ENCODE measurements at places on chromosomes 11 and 22.

DNA sequence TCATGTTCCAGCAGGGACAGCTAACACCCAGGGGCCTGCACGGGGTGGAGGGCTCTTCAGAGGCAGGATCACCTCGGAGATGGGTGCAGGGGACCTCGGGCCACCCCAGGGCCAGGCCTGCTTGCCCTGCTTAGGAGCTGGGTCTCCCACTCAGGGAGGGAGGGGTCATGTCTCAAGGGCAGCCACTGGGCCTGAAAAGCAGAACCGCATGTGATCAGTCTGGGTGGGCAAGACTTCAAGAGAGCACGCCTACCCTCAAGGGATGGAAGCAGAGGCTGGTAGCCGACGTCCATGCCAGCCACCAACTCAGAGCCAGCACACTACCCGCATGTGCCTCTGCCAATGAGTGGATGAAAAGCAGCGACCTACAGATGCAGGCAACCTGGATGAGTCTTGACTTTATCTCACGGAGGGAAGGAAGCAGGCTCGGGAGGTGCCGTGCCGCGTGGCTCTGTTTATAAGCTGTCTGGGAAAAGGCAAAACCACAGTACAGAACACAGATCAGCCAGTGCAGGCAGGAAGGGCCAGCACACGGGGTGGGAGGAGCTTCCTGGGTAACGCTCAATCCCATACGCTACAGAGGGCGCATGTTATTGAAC, 16.0 kb downstream of the TBX1 start:
- DNase-seq, result no peak

DNA sequence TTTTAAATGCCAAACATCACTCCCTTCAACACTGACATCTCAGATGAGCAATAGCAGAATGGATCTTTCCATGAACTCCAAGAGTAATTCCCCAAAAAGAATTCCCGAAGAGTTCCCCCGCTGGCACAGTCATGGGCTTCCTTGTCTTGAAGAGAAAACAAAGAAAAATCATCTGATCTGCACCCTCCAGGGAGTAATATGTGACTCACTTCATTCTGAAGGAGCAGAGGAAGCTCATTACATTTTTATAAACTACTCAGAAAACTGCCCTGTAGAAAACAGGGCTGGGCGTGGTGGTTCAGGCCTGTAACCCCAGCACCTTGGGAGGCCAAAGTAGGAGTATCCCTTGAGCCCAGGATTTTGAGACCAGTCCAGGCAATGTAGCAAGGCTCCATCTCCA, 35.7 kb downstream of the CELSR1 start:
- peak; percentile 73 for DNase-seq

- no peak for DNase-seq
These were observed 570.3 kb upstream of the ANO5 start for GRCh38 chr11:21622566-21622965.

GRCh38 chr11:128399251-128400121, 187.9 kb downstream of the ETS1 start:
- peak; percentile 40 for DNase-seq

- no peak for DNase-seq
These were observed 1.1 kb upstream of the KRTAP5-7 start for GRCh38 chr11:71525938-71526495.

DNA sequence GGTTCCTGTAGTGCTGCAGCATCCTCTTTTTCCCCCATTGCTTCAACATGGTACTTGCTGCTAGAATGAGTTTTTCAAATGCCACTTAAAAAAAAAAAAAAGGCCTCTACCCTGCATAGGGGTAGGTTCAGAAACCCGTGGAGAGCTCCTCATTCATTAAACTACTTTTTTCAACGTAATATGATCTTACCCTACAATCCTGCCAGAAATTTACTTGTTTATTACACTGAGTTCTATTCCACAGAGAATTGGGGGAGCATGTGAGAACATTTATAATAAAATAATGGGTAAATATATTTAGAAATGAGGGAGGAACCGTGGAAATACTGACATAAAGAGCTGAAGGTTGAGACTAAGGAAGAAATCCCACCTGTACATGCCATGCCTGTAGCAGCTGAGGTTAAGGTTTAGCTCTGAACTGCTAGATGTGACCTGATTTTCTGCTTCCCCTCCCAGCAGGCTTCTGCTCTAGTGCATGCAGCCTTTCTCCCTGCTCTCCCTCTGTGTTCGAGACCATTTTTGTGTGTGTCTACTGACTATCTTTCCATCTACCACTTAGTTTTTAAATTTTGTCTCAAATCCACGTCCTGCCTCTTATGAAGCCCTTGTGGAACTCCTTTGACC, 225.7 kb downstream of the DDX10 start:
- no peak for DNase-seq

- DNase-seq, result no peak
These were observed 34.5 kb downstream of the C11orf65 start for GRCh38 chr11:108432783-108433182.

GRCh38 chr22:40046126-40046525, 51.4 kb downstream of the FAM83F start:
- DNase-seq, result no peak

GRCh38 chr11:126722006-126722736, 278.4 kb downstream of the KIRREL3 start:
- no peak for DNase-seq

- no peak for DNase-seq
These were observed 157.7 kb downstream of the ADAMTS15 start for GRCh38 chr11:130606178-130606577.

GRCh38 chr11:14336507-14337503, 22.2 kb downstream of the RRAS2 start:
- DNase-seq, result peak; percentile 98

- no peak for DNase-seq
These were observed 53.7 kb upstream of the E2F8 start for GRCh38 chr11:19294444-19294843.

DNA sequence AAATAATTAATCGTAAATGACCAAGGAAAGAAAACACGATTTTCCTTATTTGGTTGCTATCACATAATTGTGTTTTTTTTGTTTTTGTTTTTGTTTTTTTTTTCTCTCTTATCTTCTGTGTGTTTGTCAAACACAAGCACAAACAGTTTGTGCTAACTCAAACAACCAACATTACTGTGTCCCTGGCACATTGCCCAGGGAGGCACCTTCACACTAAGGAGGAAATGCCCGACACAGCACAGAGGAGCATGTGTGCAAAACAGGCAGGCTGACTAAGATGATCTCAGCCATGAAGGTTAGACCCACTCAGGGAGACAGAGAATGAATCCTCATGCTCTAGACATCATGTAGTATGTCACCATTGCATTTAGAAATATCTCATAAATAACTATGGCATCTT, 130.1 kb downstream of the SOX6 start:
- DNase-seq, result peak; percentile 10

DNA sequence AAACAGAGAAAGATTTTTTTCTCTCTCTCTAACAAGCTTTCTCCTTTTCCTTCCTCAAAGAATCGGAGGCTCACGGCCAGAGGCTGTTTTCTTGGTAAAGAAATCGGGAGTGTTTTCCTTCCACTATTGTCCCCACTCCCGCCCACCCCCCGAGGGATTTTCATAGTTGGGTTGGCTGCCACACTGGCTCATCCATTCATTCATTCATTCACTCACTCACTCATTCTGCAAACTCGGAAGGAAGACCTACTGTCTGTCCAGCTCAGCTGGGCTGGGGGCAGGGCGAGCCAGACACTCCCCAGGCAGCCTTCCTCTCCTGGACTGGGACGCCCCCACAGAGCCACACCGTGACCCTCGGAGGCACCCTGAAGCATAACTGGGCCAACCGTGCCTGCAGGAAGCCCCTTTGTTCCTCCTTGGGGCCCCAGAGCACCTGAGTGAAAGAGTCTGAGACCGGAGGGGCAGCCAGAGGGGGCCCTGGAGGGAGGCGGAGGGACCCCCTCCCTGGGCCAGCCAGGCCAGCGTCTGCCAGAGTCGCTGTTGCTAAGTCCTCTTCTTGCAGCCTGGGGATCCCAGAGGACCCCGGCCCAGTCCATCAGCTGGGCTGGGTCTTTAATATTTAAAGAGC, 17.0 kb downstream of the CDKN1C start:
- DNase-seq, result no peak

GRCh38 chr11:92128026-92128425, 96.6 kb upstream of the FAT3 start:
- no peak for DNase-seq

- DNase-seq, result no peak
These were observed 12.8 kb upstream of the PTPN5 start for GRCh38 chr11:18804199-18804999.

- peak; percentile 26 for DNase-seq
These were observed 17.0 kb upstream of the KCNJ11 start for GRCh38 chr11:17405232-17406005.

Data from HS-5 (cell line).